ENCODE measurements at places on chromosomes 13 and 19. TPM values are rescaled to one million over a fixed set of nuclear protein-coding genes. Genes with fewer than 3 reads are reported as not detected.

Gene HSH2D
- total RNA-seq, result not detected

DNA sequence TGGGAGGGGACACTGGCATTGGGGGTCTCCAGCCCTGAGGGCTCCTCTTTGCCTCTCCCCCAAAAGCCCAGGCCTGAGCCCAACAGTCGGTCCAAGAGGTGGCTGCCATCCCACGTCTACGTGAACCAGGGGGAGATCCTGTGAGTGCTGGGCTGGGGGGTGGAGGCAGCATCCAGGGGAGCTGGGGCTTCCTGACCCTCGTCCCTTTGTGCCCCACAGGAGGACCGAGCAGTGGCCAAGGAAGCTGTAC, 6.8 kb downstream of the PTOV1 start:
- no peak for DNase-seq

Gene VSTM2B
- total RNA-seq, result not detected

DNA sequence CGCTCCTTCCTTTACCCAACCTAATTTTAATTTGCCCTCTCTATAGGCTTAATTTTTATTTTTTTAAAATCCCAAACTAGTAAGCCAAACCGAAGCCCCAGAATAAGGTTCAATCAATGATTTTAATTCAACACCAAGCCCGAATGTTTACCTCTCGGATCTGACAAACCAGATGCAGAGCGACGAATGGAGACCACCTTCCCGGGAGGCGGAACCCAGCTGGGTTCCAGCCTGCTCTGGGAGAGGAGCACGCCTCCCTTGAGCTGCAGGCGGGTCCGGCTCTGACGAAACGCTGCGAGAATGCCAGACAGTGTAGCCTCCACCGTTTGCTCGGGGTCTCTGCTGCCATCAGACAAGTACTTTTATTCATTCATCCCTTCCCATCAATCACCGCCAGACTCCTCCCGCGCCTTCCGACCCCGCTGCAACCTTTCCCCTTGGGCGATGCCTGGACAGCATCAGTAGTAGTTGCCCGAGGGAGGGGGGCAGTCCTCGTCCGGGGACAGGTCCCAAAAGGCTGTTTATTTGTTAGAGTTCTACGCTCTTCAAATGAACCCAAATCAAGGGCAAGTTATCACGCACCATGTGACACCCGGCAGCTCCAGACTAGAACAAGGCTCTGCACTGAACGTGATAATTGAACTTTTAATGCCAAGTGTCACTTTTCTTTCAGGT, 752 bp upstream of the EDNRB start:
- DNase-seq, result peak; percentile 62

Gene FUZ
- 22.1 TPM for total RNA-seq

Gene ZNF426
- 24.6 TPM for total RNA-seq

Gene ATCAY
- not detected for total RNA-seq

DNA sequence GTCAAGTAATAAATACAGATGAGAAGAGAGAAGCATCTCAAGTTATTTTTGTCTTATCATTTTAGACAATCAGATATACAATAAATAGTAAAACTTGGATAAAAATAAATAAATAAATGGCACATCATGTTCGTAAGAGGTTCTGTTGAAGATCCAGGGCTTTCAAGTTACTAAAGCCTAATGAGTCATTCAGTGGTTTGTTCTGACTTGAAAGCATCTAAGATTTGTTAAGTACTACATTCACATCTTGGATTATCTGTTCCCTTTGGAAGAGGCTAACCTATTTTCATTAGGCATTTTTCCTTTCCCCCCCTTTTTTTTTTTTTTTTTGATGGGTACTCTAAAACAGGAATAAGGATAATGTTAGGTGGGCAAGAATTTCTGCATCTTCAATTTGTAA, 429.3 kb downstream of the PCDH20 start:
- no peak for DNase-seq

GRCh38 chr19:12779162-12779993, 4.0 kb upstream of the HOOK2 start:
- DNase-seq, result peak; percentile 43

DNA sequence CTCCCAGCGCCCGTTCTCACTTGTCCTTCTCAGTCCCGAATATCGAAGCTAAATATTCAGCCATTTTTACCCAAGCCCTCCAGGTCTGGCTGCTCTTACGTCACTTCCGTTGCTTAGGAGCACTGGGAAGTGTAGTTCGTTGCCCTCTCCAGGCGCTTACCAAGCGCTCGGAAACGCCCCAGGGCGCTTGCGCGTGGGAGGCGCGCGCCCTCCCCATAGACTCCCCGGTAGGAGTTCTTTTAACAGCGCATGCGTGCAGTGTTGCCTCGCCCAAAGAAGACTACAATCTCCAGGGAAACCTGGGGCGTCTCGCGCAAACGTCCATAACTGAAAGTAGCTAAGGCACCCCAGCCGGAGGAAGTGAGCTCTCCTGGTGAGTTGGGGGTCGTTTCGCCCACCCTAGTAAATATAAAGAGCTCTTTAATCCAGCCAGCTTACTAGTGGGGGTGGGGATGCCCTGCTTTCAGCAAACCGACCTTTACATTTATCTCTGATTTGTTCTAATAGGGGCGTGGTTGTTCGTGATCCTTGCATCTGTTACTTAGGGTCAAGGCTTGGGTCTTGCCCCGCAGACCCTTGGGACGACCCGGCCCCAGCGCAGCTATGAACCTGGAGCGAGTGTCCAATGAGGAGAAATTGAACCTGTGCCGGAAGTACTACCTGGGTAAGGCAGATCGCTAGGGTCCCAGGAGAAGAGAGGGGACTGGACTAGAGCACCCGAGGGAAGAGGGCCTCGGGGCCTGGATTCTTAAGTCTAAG, at the start of the genes PSENEN and U2AF1L4:
Gene PSENEN, plus strand, starts transcription at position 324 of the 759 bp plus-strand sequence. Its CDS starts 280 bp downstream, at position 604.
Gene U2AF1L4, minus strand, starts transcription at position 91 of the 759 bp plus-strand sequence. Its CDS starts 27 bp downstream, at position 64.
- DNase-seq, result peak; percentile 100

GRCh38 chr13:112696869-112697465, 7.1 kb downstream of the ATP11A start:
- peak; percentile 50 for DNase-seq

Gene PRTN3
- not detected for total RNA-seq

Gene MCF2L
- 112 TPM for total RNA-seq

DNA sequence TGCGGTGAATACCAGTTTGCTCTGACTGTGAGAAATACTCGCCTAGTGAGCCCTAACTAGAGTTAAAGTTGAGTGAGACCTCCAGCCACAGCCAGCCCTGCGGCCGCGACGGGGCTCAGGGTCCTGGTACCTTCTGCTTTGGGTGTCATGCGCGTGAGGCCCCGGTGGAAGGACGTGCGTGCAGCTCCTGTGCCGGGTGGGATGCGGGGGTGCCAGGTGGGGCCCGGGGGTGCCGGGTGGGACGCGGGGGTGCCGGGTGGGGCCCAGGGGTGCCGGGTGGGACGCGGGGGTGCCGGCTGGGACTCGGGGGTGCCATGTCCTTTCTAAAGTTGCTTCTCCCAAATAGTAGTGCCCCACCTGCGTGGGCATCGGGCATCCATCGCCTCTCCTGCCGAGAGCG, 8.5 kb upstream of the TMPRSS9 start:
- DNase-seq, result no peak

Gene CRLF1
- 638 TPM for total RNA-seq

DNA sequence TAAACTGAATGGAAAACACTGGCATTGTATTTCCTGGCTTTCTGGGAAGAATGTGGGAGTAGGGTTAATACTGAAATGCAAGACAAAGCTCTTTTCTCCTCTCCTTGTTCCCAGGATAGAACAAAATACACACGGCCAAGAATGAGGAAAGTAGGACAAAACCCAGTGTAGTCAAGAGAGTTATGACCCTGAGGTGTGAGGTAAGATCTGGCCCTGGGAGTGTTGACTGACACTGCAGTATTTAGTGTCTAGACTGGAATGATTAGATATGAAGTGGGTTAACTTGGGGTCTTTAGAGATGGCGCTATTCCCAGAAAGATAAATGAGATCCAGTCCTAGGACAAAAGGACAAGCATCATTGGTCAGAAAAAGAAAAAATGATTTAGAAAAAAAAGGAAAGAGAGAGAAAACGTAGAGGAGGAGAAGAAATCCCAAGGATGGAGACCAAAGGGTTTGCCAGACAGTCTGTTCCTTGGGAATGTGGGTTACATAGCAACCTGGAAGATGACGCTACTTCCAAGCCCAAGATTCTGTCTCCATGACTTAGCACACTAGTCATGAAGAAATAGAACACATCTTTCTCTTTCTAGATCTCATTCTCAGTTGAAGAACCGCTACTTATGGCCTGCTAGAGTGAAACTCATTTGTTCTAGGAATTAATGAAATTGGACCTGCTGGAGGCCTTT, 543.6 kb upstream of the GPC6 start:
- no peak for DNase-seq
